ENCODE measurements at places on chromosomes 13 and 19.

GRCh38 chr13:43122791-43123190 is 99.4 kb downstream of the DNAJC15 start:
- DNase-seq: no peak

GRCh38 chr19:48678201-48678600 is 5.4 kb upstream of the NTN5 start:
- DNase-seq: no peak

GRCh38 chr19:958967-959855 is 24.9 kb upstream of the WDR18 start:
- no peak for DNase-seq

- DNase-seq: no peak
These were observed 68.0 kb downstream of the CRYL1 start for GRCh38 chr13:20457670-20458069.

- no peak for DNase-seq
These were observed 422.0 kb downstream of the FGF14 start for GRCh38 chr13:101979825-101980224.

DNA sequence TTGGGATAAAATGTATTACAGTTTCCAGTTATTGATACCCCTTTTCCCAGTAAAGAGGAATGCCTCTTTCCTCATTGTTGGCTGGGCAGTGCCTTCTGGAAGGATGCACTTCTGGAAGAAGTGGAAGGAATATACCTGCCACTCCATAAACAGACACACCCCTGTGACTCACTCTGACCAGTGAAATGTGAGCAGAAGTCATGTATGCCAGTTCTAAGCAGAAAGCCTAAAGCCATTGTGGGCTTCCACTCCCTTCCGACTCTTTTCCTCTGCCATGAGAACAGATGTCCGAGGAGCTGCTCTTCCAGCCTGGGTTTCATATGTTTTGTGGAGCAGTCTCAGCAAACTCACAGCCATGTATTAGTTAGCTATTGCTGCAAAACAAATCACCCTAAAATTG is 166.1 kb upstream of the SERP2 start:
- DNase-seq: no peak

DNA sequence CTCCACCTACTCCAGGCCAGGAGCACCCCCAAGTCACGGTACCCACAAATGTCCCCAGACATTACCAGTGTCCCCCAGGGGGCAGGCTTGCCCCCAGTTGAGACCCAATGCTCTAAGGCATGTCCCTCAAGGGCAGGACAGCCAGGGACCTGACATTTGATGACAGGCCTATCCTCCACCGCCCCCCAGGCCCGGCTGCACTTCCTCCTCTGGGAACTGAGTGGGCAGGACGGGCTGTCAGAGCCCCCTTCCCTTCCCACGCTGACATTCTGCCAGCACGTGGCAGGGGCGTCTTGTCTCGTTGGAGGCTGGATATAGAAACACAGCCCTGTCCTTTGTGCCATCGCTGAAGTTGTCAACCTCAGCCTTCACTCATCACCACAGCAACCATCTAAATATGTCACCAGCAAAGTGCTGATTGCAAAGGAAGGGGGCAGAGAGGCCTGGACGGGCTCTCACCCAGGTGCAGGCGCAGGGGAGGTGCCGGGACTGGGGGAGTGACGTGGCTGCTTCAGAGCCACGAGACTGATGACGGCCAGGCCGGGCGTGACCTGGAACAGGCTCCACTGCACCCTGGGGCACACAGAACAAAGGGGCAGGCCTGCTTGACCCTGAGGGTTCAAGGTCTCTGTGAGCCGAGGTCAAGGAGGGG is 38.4 kb downstream of the GNG7 start:
- DNase-seq: no peak

GRCh38 chr13:48234566-48235340 is 1.7 kb downstream of the ITM2B start:
- DNase-seq: no peak

DNA sequence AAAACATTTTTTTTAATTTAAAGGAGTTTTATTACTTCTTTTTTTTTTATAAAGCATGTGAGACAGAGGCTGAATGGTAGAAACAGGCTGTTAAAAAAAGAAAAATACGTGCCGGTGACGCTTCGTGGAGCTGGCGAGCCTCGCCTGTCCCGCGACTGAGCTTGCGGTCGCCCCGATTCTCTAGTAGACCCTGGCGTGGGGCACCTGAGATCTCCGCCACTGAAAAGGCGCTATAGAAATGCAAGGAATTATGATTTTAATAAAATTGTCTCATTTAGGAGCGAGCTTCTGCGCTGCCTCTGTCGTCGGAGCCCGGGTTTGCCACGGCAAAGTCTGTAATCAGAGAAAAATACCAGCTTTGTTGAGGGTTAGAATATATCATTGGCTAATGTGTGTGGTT is 18.4 kb downstream of the NFIX start:
- DNase-seq: no peak

GRCh38 chr19:15358918-15359317 is 20.7 kb downstream of the AKAP8 start:
- no peak for DNase-seq

- no peak for DNase-seq
These were observed 3.9 kb downstream of the ANKLE1 start for GRCh38 chr19:17285415-17286135.

DNA sequence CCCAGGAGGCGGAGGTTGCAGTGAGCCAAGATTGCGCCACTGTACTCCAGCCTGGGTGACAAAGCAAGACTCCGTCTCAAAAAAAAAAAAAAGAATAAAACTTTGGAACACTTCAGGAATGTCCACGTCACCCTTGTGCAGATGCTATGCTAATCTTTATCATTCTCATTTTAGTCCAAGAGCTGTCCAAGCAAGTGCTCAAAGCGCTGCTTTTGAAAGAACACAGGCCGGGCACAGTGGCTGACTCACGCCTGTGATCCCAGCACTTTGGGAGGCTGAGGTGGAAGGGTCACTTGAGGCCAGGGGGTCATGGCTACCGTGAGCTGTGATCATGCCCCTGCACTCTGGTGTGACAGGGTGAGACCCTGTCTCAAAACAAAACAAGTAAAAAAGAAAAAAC is 11.1 kb upstream of the UQCR11 start:
- no peak for DNase-seq

DNA sequence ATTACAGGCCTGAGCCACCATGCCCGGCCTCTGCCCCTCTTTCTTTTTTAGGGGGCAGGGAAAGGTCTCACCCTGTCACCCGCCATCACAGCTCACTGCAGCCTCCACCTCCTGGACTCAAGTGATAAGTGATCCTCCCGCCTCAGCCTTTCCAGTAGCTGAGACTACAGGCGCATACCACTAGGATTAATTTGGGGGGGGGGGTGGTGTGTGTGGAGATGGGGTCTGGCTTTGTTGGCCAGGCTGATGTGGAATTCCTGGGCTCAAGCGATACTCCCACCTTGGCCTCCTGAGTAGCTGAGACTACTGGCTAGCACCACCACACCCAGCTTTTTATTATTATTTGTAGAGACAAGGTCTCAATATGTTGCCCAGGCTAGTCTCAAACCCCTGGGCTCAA is 4.2 kb downstream of the APOE start:
- no peak for DNase-seq

DNA sequence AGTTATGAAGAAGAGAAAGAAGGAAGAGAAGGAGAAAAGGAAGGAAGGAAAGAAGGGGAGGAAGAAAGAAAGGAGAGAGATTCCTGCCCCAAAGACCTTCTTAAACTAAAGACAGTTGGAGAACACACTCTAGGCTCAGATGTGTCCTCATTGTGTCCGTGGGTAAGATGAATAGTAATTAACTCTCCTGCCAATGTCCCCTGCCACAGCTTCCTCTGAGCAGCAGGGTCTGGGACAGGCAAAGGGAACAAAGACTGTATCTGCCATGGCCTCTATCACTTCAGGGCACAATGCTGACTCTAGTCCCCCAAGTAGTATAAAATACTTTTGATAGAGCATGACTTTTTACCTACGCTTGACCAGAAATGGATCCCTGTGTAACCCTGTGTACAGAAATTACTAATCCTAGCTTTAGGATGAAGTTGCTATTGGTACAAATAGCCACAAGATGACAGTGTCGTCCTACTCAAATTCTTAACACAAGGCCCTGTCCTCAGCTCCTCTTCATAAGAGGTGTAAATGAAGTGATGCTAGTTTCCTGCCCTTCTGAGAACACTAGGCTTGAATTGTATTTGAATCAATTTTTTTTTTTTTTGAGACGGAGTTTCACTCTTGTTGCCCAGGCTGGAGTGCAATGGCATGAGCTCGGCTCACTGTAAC is 186.2 kb upstream of the GPR12 start:
- DNase-seq: no peak

DNA sequence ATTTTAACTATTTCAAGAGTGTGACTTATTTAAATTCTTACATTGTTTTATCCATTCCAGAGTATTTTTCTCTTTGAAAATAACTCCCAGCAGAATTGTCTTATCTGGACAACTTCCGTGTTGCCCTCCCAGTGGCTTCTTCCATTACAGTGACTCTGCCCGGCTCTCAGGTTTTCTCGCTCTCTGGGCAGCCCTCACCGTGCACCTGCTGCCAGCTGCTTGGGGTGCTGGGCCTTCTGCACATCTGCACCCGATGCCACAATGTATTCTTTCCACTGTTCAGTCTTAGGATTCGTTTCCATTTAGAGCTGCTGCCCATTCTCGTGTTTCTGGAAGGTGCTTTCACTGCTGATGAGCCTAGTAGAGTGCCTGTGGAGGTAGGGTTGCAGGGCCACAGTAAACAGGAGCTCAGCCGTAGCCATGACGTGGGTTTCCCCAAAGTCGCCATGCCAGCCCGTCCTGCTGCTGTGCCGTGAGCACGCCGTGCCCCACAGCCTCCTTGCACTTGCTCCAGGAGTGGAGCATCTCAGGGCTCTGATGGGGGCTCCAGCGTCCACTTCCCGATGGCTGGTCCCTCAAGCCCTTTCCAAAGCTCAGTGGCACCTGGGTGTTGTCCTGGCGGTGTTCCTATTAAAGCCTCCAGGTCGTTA is 46.1 kb upstream of the DCUN1D2 start:
- DNase-seq: no peak

DNA sequence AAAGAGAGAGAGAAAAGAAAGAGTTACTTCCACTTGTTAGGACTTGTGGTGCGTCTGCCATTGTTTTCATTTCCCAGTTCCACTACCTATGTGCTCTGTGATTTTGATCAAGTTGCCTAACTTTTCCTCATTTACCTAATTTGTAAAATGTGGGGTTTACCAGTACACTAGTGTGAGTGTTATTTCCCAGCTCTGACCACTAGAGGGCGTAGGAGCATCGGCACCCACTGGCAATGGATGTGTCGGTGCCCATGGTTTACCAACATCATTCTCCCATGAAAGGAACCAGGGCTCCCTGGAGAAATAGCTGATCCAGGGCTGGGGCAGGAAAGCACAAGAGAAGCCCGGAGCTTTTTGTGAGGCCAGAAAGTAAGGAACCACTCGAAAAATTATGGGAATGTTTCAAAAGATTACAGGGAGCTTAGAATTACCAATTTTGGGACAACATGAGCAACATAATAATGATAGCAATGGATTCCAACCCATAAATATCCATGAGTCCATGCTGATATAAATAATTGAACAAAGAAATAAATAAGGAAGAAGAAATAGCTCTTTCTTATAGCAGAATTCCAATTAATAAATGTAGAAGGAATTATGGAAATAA is 15.1 kb upstream of the CEACAM4 start:
- DNase-seq: peak; percentile 20

DNA sequence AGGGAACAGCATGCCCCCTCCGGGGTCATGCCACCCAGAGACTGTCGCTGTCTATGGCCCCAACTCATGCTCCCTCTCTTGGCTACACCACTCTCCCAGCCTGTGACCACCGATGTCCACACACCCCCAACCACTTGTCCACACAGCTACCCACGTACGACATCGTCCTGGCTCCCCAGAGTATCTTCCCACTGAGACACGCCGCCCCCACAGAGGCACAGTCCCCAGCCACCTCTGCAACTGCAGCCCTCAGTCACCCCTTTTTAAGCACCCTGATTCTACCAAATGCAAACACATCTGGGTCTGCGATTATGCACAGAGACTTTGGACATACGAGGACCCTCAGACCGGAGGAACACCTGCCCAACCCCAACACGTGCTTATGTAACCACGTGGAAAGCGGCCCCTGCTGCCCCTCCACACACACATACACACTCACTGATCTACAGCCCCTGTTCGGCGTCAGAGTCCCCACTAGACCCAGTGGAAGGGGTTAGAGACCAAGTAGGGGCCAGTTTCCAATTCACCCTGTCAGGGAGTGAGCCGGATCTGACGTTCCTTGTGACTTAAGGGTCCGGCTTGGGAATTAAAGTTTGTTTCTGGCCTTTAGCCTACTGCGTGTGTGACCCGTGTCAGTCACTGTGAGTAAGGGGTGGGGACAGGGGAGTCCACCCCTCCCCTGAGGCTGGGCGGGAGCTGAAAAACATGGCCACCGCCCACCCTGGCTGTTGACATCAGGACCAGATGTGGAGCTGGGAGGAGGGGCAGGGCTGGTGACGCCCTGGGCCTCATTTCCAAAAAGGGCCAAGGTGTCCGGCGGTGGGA is 11.9 kb upstream of the AXL start:
- DNase-seq: no peak

GRCh38 chr13:40681341-40682146 is 15.1 kb upstream of the FOXO1 start:
- no peak for DNase-seq

- peak; percentile 88 for DNase-seq
These were observed 1.7 kb upstream of the ELANE start for GRCh38 chr19:850221-850978.

GRCh38 chr13:111323950-111324651 is 3.7 kb downstream of the TEX29 start:
- no peak for DNase-seq

- peak; percentile 94 for DNase-seq
These were observed 33.6 kb upstream of the EPHX3 start for GRCh38 chr19:15265850-15266248.
